ENCODE measurements at places on chromosomes 1 and 21.

DNA sequence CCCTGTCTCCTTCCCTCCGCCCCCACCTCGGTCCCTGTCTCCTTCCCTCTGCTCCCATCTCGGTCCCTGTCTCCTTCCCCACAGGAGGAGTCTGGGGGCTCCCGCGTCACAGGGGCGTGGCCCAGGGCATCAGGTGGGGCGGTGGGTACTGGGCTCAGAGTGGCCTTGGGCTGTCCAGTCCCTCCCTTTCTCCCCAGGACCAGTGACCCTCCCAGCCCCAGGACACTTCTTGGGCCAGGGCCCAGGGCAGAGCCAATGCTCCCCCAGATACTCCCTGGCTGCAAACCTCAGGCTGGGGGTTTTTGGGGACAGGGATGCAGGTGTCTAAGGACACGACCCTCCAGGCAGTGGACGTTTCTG is 6.8 kb upstream of the RNF223 start:
- no peak for DNase-seq

DNA sequence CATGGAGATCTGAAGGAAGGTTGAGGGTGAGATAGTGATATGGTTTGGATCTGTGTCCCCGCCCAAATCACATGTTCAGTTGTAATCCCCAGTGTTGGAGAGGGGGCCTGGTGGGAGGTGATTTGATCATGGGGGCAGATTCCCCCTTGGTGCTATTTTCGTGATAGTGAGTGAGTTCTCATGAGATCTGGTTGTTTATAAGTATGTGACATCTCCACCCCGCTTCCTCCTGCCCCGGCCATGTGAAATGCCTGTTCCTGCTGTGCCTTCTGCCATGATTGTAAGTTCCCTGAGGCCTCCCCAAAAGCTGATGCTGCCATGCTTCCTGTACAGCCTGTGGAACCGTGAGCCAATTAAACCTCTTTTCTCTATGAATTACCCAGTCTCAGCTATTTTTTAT is 451.9 kb upstream of the VAMP3 start:
- DNase-seq: no peak

DNA sequence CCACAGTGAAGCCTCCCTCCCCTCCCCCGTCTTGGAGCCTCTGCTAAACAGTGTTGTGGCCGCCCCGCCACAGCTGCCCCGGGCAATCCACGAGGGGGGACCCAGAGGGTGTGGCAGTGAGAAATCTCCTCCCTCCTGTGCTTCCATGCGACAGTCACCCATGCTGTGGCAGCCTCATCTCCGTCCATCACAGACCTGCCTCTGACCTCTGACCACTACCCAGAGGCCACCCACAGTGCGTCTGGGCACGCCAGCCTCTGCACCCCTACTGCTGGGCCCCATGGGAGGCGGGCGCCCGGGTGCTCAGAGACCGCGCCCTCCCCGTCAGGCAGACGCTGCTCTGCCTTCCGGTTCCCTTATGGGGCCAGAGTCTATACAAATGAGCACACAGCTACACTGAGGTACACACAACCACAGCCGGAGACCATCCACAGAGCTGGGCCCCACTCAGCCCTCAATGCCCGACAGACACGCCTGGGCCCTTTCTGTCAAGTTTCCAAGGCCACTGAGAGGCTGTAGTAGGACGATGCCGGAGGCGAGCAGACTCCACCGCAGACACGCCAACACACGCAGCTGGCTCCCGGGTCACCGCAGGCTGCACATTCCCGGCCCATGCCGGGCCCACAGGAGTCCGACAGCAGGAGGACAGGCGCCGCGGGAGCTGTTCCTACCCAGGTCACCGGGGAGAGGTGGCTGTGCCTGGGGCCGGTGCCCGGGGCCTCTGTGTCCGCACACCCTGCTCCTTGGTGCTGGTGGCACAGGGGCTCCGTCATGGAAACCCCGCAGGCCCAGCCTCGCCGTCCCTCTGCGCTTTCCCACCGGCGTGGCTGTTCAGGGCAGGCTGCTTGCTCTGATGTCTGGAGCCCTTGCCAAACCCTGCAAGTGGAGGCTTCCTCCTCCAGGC is 23.9 kb upstream of the TMEM52 start:
- DNase-seq: no peak

DNA sequence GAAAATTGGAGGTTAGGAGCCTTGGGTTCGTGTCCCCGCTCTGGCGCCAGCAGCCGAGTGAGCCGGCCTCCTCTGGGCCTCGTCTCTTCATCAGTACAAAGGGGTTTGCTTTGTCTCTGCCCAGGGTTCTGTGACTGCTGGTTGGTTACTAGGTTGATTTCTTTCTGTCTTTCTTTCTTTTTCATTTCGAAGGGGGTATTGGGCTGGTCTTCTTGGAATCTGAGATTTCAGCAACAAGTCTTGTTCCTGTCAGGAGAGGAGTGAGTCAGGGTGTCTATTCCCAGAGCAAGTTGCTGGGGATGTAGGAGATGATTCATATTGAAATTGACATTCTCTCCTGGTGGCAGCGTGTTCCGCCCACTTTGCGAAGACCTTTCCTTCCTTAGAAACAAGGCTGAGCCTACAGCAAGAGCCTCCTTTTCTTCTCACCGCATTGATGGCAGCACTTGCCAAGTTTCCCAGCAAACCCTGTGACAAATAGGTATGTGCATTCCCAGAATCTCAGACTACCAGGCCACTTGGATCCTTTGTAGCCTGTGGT is 79.2 kb downstream of the MAN1C1 start:
- no peak for DNase-seq

DNA sequence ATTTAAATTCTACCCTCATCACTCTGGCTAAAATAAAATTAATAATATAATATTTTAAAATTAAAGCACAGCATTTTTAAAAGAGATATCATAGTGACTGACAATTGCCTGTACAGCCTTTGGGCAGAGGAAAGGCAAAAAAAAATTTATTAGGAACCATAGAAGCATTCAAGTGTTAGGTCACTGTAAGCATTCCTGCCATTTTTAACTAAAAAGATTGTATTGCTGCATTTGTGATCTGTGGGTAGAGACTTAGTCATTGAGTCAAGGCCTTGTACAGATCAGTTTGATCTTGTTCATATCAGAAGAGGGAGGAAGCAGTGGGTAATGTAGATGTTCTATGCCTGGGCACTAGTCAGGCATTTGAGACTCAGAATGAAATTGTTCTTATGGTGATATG is 109.9 kb downstream of the LYPLAL1 start:
- DNase-seq: no peak

GRCh38 chr1:68917456-68917855 is 420.6 kb upstream of the DEPDC1 start:
- no peak for DNase-seq

DNA sequence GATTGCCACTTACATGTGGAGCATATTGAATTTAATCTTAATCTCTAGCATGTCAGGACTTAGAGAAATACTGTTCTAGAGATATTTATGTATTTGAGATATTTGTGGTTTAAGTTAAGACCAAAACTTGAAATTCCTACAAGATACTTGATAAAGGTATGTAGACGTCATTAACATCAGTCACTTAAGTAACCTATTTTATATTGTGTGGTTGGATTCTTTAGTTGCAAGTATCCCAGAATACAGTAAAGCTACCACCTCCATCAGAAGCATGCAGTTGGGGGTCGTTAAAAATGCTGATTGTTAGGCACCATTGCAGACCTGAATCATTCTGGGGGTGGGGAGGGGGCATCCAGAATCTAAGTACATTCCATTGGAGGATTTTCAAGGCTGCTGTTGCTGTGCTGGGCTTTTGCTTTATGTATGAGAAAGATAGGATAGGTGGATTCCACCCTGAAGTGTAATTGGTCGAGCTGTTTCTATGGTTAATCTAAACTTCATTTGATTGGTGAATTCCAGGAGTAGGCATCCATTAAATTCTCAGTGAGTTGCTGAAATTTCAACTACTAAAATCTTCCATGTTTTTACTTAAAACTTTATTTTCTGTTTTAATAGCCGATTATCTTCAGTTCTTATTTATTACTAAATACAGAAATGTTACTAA is 4.0 kb downstream of the H3-3A start:
- no peak for DNase-seq

GRCh38 chr1:113605146-113605545 is 154.1 kb downstream of the PHTF1 start:
- no peak for DNase-seq

DNA sequence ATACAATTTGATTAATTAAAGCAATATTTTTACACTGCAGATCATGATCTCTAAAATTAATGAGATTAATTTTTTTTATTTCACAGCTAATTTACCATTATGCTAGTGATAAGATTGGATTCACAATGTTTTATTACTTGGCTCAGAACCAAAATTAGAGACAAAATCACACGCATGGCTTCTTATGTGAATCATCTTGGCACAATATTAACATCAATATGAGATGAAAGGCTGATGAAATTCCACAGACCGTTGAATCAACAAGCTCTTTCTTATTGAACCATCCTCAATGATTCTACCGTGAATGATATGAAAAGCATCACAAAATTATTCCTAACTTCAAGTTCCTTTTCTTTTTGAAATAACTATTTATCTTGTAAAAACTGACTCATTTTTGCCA is 544.9 kb downstream of the KCNT2 start:
- DNase-seq: no peak

DNA sequence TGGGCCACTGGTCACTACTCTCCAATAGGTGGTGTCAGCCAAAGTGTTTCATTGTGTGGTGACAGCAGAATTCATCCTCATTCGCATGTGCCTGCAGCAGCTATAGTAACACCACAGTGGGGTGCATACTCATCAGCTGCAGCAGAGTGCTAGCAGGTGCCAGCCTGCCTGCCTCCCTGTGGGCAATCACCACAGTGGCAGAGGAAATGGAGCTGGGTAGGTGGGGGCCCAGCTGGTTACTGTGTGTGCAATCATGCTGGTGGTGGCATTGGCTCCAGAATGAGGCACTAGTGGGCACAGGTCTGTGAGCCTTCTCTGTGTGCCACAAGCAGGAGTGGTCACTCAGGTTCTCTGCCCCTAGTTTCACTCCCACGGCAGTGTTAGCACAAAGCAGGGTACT is 579.2 kb downstream of the PTPRC start:
- DNase-seq: no peak
